ENCODE measurements at places on chromosomes 3 and 15.

GRCh38 chr15:94182883-94183282 lies 48.5 kb upstream of the MCTP2 start:
- no peak for DNase-seq

DNA sequence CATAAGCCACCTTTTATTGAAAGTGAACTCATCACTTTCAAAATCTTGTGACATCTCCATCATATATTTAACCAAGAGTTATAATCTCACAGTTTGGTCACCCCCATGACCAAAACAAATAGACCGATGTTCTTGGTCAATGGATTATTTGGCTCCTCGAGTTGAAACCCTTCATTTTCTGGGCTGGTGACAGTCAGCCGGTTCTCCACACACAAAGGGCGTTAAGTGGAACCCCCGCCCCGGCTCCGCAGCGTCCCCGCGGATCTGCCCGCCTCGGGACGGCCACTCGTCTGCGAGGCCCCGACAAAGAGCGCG lies 772 bp downstream of the TSPAN3 start:
- no peak for DNase-seq

GRCh38 chr15:61146931-61147230 lies 82.2 kb downstream of the RORA start:
- DNase-seq, result peak; percentile 48

DNA sequence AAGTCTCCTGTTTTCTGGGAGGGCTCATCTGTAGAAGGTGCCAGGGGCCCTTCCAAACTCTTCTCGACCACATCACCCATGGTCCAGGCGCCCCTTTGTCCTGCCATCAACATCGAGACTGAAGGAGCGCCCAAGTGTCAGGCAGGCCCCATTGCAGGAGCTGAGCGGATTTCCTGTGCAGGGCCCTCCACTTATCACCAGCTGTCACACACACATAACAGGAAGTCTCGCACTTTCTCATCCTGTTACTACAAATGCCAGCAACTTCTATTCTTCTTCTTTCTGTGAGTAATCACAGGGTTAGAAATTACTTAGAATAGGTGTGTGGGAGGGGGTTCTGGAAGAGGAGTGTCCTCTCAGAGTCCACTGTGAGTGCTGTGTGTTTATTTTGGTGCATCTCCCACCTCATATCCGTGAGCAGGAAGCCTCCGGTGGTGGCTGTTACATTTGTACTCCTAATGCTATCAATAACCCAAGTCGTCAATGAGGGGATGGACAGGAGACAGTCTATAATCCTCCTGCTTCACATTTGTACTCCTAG lies at the start of gene KLHL6:
TSS of gene KLHL6 (minus strand) at position 166 of the 541 bp plus-strand sequence. CDS start at position 113, 53 bp downstream.
- DNase-seq, result no peak

GRCh38 chr15:65904301-65904700 lies 35.0 kb downstream of the RAB11A start:
- no peak for DNase-seq

DNA sequence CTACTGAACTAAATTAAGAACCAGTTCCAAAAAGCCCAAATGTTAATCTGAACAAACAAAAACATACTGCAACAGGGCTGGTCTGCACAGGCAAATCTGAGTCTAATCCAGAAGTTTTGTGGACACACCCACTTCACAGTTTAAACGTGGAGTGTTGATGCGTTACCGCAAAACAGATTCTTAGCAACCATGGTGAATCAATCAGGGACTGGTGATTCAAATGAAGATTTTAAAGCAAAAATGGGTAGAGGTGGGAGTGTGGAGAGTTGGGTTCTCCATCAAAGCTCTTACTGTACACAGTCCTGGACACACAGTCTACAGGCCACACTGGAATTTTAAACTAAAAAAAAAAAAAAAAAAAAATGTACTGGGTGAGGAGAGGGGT lies 5.2 kb downstream of the ANXA2 start:
- peak; percentile 48 for DNase-seq

DNA sequence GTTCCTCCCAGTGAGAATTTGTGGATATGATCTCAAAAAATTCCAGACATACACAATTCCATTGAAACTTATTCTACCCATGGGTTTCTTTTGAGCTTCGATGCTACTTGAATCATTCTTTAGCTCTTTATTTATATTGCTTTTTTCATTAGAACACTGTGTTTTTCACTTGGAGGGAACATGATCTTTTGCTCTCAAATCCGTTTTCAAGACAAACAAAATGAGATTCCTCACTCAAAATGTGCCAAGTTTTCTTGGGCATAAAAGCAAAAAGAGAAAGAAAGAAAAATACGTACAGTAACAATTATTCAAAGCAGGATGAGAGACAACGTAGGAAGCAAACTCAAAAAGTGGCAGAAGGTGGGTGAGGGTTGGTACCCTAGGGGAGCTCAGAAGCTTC lies 118.8 kb upstream of the PDZRN3 start:
- no peak for DNase-seq

- DNase-seq, result no peak
Measured at GRCh38 chr3:118984699-118985098, 49.9 kb downstream of the IGSF11 start.

- no peak for DNase-seq
Measured at GRCh38 chr3:61966200-61966599, 404.8 kb downstream of the PTPRG start.

- DNase-seq, result no peak
Measured at GRCh38 chr15:71413419-71413818, 298.1 kb downstream of the THSD4 start.

GRCh38 chr15:49831206-49831965 lies 210.5 kb downstream of the DTWD1 start:
- no peak for DNase-seq

- DNase-seq, result no peak
Measured at GRCh38 chr3:186217820-186218164, 108.9 kb upstream of the ETV5 start.

- no peak for DNase-seq
Measured at GRCh38 chr15:86630946-86631345, 551.3 kb downstream of the AGBL1 start.

- peak; percentile 71 for DNase-seq
Measured at GRCh38 chr15:51341366-51342226, at the start of gene GLDN. Gene GLDN (plus strand): TSS chr15:51341655. CDS start chr15:51341685, 30 bp downstream.

DNA sequence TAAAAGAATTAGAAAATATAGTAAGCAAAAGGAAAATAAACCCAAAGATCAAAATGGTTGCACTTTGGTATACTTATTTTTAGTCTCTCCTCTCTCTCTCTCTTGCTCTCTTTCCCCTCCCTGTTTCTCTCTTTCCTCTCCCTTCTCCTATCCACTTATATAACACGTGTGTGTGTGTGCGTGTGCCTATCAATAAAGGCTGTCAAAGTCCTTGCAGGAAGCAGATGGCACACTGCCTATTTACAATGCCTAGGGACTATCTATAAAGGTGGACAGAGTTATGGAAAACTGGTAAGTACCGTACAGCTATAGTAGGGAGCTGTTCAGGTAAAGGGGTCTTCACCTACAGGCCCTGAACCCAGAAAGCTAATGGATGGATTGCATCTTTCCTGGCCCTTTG lies 161.6 kb downstream of the SQOR start:
- no peak for DNase-seq

- peak; percentile 54 for DNase-seq
Measured at GRCh38 chr3:197487911-197488391, 67.8 kb downstream of the BDH1 start.

GRCh38 chr3:11716573-11717290 lies 73.0 kb upstream of the VGLL4 start:
- DNase-seq, result no peak

DNA sequence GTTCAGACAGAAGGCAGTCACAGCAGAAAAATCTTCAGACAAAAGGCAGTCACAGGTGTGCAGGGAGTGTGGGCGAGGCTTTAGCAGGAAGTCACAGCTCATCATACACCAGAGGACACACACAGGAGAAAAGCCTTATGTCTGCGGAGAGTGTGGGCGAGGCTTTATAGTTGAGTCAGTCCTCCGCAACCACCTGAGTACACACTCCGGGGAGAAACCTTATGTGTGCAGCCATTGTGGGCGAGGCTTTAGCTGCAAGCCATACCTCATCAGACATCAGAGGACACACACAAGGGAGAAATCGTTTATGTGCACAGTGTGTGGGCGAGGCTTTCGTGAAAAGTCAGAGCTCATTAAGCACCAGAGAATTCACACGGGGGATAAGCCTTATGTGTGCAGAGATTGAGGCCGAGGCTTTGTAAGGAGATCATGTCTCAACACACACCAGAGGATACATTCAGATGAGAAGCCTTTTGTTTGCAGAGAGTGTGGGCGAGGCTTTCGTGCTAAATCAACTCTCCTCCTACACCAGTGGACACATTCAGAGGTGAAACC lies 27.6 kb downstream of the ZNF589 start:
- DNase-seq, result peak; percentile 19

DNA sequence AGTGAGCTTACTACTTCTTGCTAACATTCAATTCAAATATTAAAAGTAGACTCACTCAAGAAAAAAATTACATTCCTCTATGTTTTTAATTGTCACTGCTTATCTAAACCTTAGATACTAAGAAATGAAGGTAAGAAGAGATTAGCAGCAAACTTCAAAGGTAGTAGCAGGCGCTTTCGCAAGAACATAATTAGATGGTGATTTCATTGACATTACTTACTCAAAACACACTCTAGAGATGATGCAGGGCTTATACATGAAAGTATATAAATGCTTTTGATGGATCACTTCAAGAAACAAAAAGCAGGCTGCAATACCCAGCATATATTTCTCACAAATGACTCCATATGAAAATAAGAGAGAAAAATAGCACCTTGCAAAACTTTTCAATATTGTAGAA lies 86.8 kb downstream of the FSIP1 start:
- DNase-seq, result no peak

DNA sequence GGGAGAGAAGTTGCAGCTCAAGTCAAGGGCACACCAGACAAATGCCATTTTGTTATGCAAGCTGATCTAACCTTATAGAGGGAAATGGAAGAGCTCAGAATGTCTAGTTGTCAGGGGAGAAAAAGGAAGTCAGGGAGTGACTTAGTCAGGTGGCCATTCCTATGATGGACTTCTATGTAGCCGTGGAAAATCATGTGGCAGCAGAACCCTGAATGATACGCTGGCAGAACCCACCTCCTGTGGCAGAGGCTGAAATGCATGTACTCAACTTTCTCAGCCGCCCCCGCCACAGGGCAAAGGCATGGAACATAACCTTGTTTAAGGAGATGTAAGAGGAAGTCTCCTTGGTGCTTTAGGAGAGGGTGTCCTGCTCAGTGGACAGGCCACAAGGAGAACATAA lies 37.7 kb upstream of the PARL start:
- DNase-seq, result no peak

GRCh38 chr15:60035344-60035743 lies 31.2 kb downstream of the FOXB1 start:
- DNase-seq, result no peak

DNA sequence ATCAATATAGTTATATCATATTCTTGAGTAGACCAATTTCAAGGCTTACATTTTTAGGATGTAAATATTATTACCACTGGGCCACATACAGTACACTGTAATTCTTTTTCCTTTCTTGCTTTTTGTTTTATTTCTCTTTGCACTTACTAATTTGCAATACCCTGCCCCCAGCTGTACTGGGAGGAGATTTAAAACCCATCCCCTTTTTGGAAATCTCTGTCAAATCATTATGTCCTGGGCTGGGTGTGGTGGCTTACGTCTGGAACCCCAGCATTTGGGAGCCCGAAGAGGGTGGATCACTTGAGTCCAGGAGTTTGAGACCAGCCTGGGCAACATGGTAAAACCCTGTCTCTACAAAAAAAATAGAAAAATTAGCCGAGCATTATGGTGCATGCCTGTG lies 16.2 kb downstream of the ZBTB11 start:
- no peak for DNase-seq

DNA sequence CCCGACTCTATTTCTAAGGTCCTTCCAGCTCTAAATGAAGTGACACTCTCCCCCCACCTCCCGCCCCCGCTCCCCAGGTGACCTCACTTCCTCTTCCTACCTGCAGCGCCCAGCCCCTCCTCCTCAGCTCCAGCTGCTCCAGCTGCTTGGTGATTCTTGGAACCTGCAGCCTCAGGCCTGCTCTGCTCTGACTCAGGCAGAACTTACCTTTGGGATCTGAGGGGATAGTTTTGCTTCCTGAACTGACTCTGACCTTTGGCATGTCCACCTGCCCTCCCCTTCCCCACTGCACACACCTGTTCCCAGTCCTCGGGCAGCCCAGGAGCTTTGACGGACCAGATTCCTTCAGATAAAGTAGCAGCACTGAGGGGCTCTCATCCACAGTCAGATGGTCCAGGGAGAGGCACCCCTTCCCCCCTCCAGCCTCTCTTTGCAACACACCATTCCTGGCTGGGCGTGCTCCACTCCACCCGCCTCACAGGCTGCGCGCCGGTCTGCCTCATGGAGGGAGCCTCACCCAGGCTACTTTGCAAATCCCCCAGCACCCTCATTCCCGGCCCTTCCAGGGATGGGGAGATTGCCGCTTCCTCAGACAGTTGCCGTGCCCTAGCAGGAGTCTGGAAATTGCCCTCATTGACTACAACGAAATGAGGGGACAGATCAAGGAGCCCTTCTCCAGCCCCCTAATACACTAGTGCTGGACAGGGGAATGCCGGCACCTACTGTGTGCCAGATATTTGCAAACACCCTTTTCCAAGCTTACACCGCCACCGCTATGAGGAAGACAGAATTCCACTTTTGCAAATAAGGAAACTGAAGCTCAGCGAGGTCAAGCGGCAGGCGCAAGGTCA lies 692 bp upstream of the C15orf39 start:
- peak; percentile 79 for DNase-seq

- DNase-seq, result no peak
Measured at GRCh38 chr15:38882221-38882620, 317.6 kb upstream of the RASGRP1 start.

DNA sequence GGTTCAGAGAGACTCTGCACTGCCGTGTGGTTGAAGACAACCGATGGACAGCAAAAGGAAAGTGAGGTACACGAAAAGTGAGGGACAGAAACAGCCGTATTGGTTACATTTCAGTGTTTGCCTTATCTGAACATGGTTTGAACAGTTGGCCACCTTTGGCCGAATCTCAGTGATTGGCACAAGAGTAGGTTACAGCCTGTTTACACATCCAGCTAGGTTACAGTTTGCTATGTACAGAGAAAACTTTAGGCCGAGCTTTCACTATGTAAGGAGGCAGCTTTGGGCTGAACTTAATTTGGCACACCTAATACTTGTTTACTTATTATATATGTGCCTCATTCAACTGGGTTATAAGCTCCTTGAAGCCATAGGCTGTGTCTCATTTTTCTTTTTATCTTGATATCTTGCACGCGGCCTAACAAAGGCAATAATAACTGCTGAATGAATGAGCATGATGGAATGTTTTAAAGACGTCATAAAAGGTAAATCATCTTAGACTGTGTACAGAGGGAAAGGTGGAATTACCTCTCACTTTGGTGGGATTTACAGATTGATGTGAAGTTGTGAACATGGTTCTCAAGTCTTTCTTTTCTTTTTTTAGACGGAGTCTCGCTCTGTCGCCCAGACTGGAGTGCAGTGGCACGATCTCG lies 17.2 kb upstream of the GREM1 start:
- no peak for DNase-seq
